Activated T-helper 1 cell treated with anti-CD3 and anti-CD28 coated beads, Interleukin-2, amount 50 U/mL, for 16 hours (primary cell): ENCODE measurements at places on chromosomes 7 and 10.

DNA sequence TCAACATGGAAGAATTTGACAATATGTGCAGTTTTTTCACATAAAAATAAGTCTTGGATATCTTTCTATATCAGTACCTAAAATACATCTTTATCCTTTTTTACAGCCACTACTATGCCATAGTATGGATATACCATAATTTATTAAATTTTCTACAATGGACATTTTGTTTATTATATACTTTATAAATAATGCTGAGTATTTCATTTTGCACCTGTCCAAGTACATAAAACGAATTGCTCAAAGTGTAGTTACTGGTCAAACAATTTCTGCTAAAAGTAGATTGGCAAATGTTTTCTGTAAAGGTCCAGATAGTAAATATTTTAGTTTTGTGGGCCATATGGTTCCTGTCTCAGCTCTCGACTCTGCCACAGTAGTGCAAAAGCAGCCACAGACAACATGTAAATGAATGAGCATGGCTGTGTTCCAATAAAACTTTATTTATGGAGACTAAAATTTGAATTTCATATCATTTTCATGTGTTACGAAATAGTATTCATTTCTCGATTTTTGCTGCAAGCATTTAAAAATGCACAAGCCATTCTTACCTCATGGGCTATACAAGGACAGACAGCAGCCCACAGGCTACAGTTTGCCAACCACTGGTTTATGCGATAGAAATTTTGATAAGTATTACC is 96.9 kb upstream of the STEAP1B start:
- DNase-seq = no peak

- DNase-seq = no peak
These were observed 286.3 kb downstream of the HPSE2 start for GRCh38 chr10:98949306-98949705.

GRCh38 chr10:11142777-11143176 is 125.1 kb downstream of the CELF2 start:
- DNase-seq = no peak

DNA sequence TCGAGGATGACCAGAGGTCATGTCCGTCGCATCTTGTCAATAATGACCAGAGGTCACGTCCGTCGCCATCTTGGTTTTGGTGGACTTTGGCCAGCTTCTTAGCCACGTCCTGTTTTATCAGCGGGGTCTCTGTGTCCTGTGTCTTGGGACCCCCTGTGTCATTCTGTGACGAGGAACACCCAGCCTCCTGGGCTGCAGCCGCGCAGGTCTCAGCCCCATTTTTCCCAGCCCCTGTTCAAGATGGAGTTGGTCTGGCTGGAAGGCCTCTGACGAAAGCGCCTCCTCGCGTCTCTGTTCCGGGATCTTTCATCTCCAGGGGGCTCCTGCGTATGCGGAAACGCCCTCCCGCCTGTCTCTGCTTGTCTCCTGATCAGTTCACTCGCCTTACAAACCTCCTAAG is 134.2 kb downstream of the ELFN1 start:
- DNase-seq = no peak

- no peak for DNase-seq
These were observed 555.3 kb upstream of the CELF2 start for GRCh38 chr10:10462151-10462941.

DNA sequence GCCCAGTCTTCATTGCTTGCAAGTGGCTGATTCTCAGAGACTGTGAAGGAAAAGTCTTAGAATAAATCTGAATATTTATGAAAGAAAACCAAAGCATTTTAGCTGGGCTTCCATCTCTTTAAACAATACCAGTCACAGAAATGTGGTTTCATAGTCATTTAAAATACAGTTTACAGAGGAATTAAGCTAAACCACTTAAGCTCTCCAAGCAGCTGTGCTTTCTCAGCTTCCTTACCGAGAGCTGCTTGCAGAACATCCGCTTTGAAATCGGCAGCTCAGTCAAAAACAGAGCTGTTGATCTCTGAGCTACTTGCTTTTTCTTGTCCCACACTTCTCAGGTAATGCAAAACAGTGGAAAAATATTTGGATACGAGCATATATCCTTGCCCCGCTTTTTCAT is 134.5 kb downstream of the DYNC1I1 start:
- DNase-seq = no peak

- DNase-seq = no peak
These were observed 1.7 kb downstream of the ELFN1 start for GRCh38 chr7:1671594-1672451.

GRCh38 chr10:114723991-114724715 is 66.1 kb upstream of the ABLIM1 start:
- DNase-seq = no peak

GRCh38 chr10:76185471-76186301 is 754.3 kb downstream of the LRMDA start:
- DNase-seq = no peak

DNA sequence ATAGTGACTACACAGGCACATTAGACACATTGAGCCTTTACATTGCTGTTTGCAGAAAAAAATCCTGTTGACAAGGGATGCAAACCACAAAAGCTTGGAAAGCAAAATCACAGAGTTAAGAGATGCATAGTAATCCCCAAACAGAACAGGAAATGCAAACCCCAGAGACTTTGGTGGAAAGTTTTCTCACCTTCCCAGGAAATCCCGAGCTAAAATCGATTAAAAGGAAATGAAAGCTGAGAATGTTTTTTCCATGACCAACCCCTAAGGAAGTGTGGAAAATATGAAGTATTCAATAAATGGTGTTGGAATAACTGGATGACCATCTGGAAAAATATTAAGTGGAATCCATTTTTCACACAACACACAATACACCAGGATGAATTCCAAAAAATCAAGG is 598.7 kb downstream of the GRID1 start:
- no peak for DNase-seq

GRCh38 chr10:114845978-114846693 is 24.6 kb downstream of the FHIP2A start:
- DNase-seq = no peak

GRCh38 chr7:117472335-117472734 is 7.5 kb upstream of the CFTR start:
- DNase-seq = no peak

- no peak for DNase-seq
These were observed 131.4 kb downstream of the SRPK2 start for GRCh38 chr7:105257338-105257737.

GRCh38 chr7:155395176-155395797 is 62.6 kb upstream of the EN2 start:
- no peak for DNase-seq

DNA sequence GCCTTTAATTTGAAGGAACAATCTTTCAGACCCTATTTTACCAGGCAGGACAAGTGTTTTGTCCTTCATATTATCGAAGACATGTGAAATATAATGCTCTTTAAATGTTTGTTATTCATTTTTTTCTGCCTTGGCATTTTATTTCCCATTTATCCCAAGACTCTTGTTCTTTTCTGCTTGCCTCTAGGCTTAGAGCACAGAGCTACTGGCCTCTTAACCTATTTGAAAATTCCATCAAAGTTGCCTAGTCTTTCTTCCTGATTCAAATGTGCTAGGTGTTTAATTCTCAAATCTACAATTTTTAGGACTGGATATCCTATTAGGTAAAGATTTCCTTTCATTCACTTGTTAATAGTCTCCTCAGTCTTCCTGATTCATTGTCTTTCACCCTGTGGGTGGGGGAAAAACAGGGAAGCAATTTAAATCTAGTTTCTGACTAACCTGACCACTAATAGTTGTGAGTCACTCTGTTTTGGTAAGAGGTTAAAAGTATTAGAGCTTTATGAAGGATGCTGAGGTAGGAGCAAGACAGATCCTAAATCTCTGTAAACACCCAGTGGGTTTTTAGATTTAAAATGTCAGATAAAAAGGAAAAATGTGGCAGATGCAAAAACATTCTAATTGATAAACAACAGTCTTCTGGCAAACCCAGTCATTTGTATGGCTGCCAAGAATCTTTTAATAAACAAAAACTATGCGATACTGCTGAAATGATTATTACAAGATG is 1.5 kb downstream of the LIPK start:
- DNase-seq = no peak
